Mesothelial cell of epicardium (in vitro differentiated cells): ENCODE measurements at places on chromosomes 2 and 18. TPM values are rescaled to one million over a fixed set of nuclear protein-coding genes. Genes with fewer than 3 reads are reported as not detected.

GRCh38 chr2:106782681-106783080 lies 103.3 kb downstream of the ST6GAL2 start:
- DNase-seq = no peak
- H3K4me1 ChIP-seq = no peaks in the 10 kb centered on the region
- H3K36me3 ChIP-seq = no peaks in the 10 kb centered on the region

FBLN7 gene
- 1.9 to 2.4 TPM (median 2.2 TPM) in 3 replicates for total RNA-seq

- H3K4me3 ChIP-seq = no peak overlapping the region
- no peak overlapping the region for H3K27ac ChIP-seq
- no peaks in the 10 kb centered on the region for H3K4me1 ChIP-seq
- H3K27me3 ChIP-seq = no peaks in the 10 kb centered on the region
Observed at GRCh38 chr2:196131384-196131937, 39.9 kb downstream of the STK17B start.

DLGAP1 gene
- total RNA-seq = 4.6 to 5.1 TPM (median 4.9 TPM) in 3 replicates

GRCh38 chr2:6919901-6920742 lies 2.9 kb downstream of the RNF144A start:
- H3K4me3 ChIP-seq = peak overlapping the region; percentile 71
- no peaks in the 10 kb centered on the region for H3K36me3 ChIP-seq
- no peaks in the 10 kb centered on the region for H3K27me3 ChIP-seq
- DNase-seq = no peak
- peak overlapping the region; percentile 72 for H3K27ac ChIP-seq
- H3K4me1 ChIP-seq = peaks cover 58% of the 10 kb centered on the region

DNA sequence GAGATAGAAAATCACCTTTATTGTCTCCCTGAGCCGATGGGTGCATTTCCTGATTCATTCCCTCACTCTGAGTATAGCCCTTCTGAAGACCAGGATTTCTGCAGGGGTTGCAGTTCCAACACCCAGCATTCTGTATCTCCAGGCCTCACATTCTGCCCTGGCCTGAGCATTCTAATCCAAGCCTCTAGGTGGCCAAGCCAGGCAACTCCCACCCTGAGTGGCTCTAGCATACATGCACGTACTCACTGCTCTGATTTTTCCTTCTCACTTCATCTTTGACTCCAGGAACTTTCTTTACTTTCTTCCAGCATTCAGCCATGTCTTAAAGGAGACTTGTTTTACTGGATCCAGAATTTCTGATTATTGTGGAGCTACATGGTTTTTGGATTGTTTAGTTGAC lies 100.7 kb upstream of the STK39 start:
- H3K27me3 ChIP-seq = no peaks in the 10 kb centered on the region
- no peak overlapping the region for H3K4me3 ChIP-seq
- H3K36me3 ChIP-seq = peaks cover 3% of the 10 kb centered on the region
- DNase-seq = no peak

- no peak for DNase-seq
- no peaks in the 10 kb centered on the region for H3K36me3 ChIP-seq
- H3K4me1 ChIP-seq = peaks cover 25% of the 10 kb centered on the region
- H3K27me3 ChIP-seq = no peaks in the 10 kb centered on the region
- H3K4me3 ChIP-seq = no peak overlapping the region
Observed at GRCh38 chr2:60071490-60071831, 482.0 kb downstream of the BCL11A start.

- peak overlapping the region; percentile 98 for H3K27ac ChIP-seq
- DNase-seq = no peak
- H3K4me3 ChIP-seq = no peak overlapping the region
- H3K27me3 ChIP-seq = no peaks in the 10 kb centered on the region
Observed at GRCh38 chr2:189049709-189050164, 75.6 kb downstream of the COL3A1 start.

GRCh38 chr2:151306621-151307020 lies 17.2 kb upstream of the NMI start:
- H3K4me3 ChIP-seq = no peak overlapping the region
- no peak overlapping the region for H3K27ac ChIP-seq
- H3K4me1 ChIP-seq = peaks cover 4% of the 10 kb centered on the region
- H3K27me3 ChIP-seq = no peaks in the 10 kb centered on the region
- H3K36me3 ChIP-seq = no peaks in the 10 kb centered on the region

- no peaks in the 10 kb centered on the region for H3K36me3 ChIP-seq
- no peak overlapping the region for H3K27ac ChIP-seq
- H3K4me3 ChIP-seq = no peak overlapping the region
- H3K4me1 ChIP-seq = peaks cover 14% of the 10 kb centered on the region
Observed at GRCh38 chr2:39135690-39136259, 14.9 kb upstream of the SOS1 start.

DNA sequence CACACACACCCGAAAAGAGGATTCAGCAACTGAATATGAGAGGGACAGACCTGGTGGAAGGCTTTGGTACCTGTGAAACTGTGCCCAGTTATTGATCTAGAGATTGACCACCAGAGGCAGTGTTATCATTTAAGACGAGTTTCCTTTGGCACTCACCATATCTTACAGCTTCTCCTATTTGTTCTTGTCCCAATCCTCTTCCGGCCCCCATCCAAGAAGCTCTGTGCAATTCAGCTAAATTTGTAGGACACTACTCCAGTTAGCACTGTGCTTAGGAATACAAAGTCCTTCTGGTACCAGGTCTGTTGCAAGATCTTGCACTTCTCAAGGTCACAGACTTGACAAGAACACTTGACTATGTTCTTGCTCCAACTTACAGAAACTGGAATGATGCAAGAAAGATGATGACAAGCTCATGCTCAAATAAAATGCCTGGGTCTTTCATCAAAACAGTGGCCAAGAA lies 177.7 kb downstream of the TMEM247 start:
- no peak overlapping the region for H3K4me3 ChIP-seq
- H3K27ac ChIP-seq = peak overlapping the region; percentile 17
- no peaks in the 10 kb centered on the region for H3K36me3 ChIP-seq
- no peak for DNase-seq
- H3K27me3 ChIP-seq = peaks cover 2% of the 10 kb centered on the region

- no peak overlapping the region for H3K4me3 ChIP-seq
- no peak overlapping the region for H3K27ac ChIP-seq
- peaks cover 8% of the 10 kb centered on the region for H3K36me3 ChIP-seq
- H3K27me3 ChIP-seq = no peaks in the 10 kb centered on the region
Observed at GRCh38 chr2:57937456-57937855, 109.2 kb upstream of the VRK2 start.

L3MBTL4 gene
- 15.9 to 18.5 TPM (median 17.5 TPM) in 3 replicates for total RNA-seq

- peaks cover 52% of the 10 kb centered on the region for H3K4me1 ChIP-seq
- peaks cover 5% of the 10 kb centered on the region for H3K27me3 ChIP-seq
- H3K36me3 ChIP-seq = peaks cover 5% of the 10 kb centered on the region
- DNase-seq = no peak
- H3K4me3 ChIP-seq = peak overlapping the region; percentile 7
- H3K27ac ChIP-seq = peak overlapping the region; percentile 88
Observed at GRCh38 chr18:9835825-9836224, 49.9 kb upstream of the TXNDC2 start.

DNA sequence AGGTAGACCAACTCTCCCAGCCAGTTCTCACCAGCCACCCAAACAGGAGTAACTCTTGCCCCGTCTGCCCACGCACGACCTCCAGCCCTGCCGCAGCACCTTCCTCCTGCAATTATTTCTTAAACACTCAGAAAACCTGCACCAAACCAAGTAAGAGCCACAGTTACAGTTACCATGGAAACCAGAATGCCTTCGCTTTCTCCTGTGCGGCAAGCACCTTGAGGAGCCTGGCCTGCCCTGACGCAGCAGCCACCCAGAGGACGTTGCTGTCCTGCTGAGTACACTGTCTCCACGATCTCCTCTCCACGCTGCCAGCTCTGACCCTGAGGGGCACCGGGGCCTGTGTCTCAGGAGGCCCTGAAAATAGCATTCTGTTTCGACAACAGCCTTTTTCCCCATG lies 94.3 kb upstream of the SMIM21 start:
- no peak overlapping the region for H3K27ac ChIP-seq
- H3K4me1 ChIP-seq = no peaks in the 10 kb centered on the region
- no peak for DNase-seq
- H3K4me3 ChIP-seq = no peak overlapping the region

DNA sequence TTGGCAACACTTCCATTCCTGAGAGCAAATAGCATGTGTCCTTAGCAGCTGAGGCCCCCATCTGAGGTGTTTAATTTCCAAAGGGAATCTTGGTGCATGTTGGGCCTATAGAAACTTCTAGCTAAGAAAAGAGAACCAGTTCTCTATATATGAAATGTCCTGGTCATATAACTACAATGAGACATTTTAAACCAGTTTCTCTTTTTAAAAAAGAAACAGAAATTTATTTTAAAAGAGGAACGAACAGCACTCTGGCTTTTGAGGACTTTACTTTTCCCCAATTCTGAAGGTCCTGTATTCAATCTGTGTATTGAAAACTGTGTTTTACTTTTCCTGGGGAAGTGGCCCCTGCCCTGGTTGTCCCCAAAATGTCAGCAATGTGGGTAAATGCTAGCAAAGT lies 309.5 kb upstream of the STON1 start:
- no peak overlapping the region for H3K27ac ChIP-seq
- no peaks in the 10 kb centered on the region for H3K4me1 ChIP-seq
- no peaks in the 10 kb centered on the region for H3K36me3 ChIP-seq
- no peak overlapping the region for H3K4me3 ChIP-seq
